RPMI7951 (cell line): ENCODE measurements at places on chromosomes 4 and X.

DNA sequence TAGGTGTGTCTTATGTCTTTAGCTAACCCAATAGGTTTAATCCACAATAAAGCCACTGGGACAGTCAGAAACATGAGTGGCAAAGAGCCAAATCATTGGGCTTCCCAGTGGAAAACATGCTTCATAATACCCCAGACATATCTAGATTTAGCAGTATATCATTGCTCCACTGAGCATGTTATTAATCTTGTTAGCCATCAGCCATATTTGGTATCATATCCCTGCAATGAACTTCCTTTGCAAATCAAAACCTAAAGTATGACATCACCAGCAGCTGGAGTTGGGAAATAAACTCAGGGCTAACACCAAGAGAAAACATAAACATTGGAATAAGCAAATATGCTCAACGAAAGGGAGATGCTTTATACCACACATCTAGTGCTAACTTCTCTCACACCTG lies 280.8 kb upstream of the NOCT start:
- DNase-seq = no peak

- DNase-seq = no peak
These were observed 628.8 kb downstream of the ADGRL3 start for GRCh38 chr4:61828960-61829359.

GRCh38 chrX:9166584-9166944 lies 132.6 kb upstream of the FAM9B start:
- DNase-seq = peak; percentile 49

GRCh38 chr4:183533698-183534097 lies 28.8 kb downstream of the ING2 start:
- DNase-seq = no peak

- no peak for DNase-seq
These were observed 127.2 kb downstream of the CHRNA9 start for GRCh38 chr4:40462326-40462725.

DNA sequence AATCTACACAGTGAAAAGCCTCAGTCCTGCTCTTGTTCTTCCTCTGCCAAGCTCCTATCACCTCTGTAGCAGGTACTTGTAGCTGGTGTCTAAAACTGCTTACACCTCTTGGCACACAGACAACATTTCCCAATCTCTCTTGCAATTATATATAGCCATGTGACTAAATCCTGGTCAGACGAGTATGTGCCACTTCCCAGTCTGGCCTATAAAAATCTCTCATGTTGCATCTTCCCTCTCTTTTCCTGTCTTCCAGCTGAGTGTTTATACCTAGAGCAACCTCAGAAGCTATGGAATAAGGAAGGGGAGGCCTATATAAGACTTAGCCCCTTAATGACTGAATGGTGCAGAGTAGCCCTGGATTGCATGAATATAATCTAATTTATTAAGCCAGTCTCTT lies 105.8 kb downstream of the RNF150 start:
- no peak for DNase-seq
